ENCODE measurements at places on chromosomes 6 and 20. TPM values are rescaled to one million over a fixed set of nuclear protein-coding genes. Genes with fewer than 3 reads are reported as not detected.

GRCh38 chr6:140586426-140587061 lies 1212.1 kb upstream of the CITED2 start:
- no peak for DNase-seq

DNA sequence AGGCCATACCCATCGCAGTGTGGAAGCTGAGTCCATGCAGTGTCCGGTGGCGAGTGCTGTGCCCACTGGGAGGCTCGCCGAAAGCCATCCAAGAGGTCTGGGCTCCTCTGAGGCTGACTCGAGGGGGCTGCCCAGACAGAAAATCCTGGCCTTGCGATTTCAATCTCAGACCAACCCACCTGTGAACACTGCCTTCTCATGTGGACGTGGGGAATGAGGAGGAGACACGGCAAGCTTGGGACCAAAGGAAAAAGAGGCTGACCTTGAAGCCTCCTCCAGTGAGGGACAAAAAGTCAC lies 157.2 kb upstream of the AFDN start:
- DNase-seq: no peak

- DNase-seq: peak; percentile 38
These were observed 442.7 kb downstream of the TENT5A start for GRCh38 chr6:81309811-81310210.

DNA sequence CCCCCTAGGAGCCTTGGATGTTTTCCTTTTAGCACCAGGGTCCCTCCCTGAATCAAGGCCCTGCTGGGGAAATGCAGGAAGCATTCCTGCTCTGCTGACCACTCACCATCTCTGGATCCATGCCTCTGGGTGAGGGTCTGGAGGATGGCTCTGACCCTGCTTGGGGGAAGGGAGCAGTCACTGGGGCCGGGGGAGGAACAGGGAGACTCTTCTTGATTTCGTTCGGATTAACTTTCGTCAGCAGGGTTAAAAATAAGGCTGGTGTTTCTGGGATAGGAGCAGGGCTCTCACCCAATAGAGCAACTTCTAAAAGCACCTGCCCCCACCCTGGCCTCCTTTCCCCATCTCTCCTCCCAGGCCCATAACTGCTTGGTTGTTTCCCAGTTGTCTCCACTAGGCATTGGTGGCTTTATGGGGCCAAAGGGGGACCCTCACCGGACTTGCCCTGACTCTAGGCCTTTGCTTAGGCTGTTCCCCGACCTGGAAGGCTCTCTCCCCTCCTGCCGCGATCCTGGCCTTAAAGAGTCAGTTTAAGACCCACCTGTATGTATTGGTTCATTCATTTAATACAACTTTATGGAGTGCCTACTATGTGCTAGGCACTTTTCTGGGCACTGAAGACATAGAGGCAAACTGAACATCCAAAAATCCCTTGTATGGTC lies 63.0 kb downstream of the JPH2 start:
- no peak for DNase-seq

- no peak for DNase-seq
These were observed 609.9 kb upstream of the MAP3K7 start for GRCh38 chr6:91196729-91197128.

- DNase-seq: no peak
These were observed 77.3 kb downstream of the SLC22A23 start for GRCh38 chr6:3379482-3380060.

DNA sequence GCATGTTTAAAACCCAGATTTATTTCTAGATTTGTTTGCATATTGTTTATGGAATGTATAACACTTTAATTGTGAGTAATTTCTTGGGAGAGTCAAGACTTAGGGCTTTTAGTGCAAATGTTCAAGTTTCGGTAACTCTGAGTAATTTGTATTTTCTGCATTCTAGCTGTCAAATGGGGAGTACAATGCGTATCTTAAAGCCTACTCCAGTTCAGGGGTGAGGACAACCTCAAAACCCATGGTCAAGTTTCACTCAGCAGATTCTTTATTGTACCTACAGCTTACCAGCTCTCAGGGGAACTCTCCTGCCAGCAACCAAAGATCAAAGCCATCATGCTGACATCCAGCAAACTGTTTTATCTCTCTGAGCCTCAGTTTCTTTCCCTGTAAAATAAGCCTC lies 458.6 kb upstream of the JARID2 start:
- no peak for DNase-seq

DNA sequence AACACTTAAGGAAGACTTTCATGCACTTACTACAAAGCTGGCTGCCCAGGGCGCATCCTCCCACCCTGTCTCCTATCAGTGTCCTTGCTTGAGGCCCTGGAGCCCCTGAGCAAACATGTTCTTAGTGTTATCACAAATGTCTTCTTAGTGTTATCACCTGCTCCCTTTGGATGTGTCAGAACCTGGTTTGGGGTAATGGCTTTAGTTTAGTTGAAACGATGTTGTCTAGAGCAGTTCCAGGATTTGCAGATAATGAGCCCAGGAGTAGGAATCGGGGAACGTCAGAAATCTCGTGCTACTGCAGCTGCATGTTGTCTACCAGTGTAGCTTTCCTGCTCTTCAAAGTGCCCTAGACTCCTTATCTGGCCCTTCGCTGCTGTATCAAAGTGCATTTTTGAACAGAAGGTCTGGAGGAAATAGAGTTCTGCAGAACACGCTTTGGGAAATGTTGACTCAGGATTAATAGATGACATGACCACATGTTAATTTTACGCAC lies 69.6 kb downstream of the PHACTR2 start:
- DNase-seq: no peak

DNA sequence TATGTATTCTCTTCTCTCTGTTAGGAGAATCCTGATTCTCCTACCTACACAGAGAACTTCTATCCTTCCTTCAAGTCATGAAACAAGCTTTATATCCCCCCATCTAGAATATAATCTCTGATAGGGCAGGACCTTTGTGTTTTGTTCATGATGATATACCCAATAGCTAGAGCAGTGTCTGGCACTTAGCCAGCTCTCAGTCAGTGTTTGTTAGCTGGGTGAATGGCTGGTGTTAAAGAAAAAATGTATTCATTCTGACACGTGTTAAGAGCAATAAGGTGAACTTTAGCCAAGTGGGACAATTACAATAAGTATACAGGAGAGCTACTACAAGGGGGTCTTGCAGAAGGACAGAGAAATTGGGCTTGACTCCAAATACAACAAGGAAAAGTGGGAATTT lies 34.3 kb upstream of the TNFRSF21 start:
- DNase-seq: no peak

DNA sequence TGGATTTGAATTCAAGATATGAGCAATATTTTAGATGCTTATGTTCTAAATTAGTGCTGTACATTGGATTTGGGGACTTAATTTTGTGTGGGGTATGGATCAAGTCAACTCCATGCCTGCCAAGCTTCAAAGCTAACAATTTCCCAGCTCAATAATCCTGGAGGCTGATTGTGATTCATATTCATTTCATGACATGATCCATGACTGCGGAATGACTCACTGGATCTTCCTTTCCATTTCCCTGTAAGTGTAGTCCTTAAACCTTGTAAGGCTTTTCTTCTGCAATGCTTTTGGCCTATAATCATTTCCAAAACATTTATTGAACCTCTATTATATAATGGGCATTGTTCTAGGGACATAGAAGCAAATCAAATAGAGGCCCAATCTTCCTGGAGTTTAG lies 44.7 kb upstream of the CCN2 start:
- no peak for DNase-seq

- no peak for DNase-seq
These were observed 101.6 kb upstream of the TMEM30A start for GRCh38 chr6:75386050-75386770.

The CPXM1 gene
- 46.8 TPM for polyA plus RNA-seq

Measured in hindlimb muscle (tissue), 1 donor.